ENCODE measurements at places on chromosomes 6 and 20.

GRCh38 chr20:4821590-4821989, 99.9 kb downstream of the PRND start:
- DNase-seq, result no peak

GRCh38 chr6:104134876-104135275, 724.8 kb downstream of the HACE1 start:
- DNase-seq, result no peak

DNA sequence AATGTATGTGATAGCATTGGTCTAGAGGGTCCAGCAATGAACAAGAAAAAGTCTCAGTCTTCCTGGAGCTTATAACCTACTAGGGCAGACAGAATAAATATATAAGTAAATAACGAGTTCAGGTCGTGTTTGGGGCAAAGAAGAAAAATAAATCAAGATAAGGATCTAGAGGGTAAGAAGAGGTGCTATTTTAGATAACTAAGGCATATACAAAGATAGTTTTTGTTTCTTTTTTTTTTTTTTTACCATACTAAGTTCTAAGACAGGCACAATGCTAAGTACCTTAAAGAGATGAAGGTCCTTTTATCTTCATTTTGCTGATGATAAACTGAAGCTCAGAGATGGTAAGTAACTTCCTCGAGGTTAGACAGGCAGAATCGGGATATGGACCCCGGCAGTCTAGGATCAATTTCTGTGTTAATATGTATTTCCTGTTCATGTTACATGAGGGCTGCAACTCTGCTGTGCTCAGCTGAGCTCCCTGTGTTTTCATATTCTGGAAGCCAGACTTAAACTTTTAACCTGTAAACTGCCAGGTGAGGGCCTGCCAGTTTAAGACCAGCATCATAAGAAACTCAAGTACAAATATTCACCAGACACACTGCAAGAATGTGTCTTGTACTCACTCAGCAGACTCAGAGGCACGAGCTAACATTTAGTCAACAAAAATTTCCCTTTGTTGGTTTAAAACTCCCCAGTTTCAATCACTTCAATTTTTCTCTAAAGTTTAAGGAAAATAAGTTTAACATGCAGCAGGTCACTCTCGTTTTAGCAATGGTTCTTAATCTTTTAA, 23.3 kb downstream of the SESN1 start:
- DNase-seq, result peak; percentile 10

DNA sequence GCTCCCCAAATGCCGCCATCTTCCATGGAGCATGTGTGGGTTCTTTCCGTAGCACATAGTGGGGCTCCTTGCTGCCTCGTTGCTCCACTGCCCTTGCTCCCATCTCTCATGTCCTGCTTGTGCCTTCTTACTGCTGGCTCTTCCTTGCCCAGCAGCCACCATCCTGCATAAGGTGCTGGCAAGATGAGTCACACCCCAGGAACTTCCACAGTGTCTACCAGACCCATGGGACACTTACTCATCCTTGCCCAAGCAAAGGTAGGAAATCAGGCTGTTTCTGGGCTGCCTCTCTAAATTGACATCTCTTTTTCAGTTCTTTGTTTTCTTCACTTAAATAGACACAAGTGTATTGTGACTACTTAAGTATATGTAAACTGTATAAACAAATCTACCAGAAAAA, 39.4 kb upstream of the RGS17 start:
- no peak for DNase-seq

DNA sequence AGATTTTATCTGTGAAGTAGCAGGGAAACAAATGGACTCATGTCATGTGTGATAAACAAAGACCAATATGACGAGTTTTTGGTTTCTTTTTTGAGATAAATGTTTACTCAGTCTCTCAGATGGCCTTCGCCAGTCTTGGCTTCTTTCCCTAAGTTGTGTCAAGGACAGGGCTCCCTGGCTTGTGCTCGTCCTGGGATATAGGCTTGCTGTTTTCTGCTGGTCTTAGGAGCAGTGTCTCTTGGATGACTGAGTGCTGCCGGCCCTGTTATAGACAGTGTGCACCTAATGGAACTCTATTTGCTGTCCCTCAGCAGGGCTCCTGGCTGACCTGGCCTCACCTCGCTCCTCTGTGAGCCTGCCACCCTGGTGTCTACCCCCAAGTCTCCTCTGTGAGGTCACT, 324.1 kb upstream of the SYNCRIP start:
- no peak for DNase-seq

DNA sequence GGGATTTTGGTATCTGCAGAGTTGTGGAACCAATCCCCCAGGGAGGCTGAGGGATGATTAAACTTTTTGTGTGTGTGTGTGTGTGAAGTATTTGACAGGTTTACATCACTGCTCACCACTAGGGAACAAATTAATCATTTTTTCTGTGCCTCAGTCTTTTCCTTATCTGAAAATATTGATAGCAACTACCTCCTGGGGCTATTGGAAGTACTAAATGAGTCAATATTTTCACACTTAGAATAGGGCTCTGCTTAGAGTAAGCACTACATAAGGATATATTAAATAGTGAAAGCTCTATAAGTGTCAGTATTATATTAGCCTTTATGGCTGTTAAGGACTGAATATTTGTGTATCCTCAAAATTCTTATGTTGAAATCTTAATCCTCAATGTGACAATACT, 155.2 kb upstream of the UST start:
- no peak for DNase-seq

DNA sequence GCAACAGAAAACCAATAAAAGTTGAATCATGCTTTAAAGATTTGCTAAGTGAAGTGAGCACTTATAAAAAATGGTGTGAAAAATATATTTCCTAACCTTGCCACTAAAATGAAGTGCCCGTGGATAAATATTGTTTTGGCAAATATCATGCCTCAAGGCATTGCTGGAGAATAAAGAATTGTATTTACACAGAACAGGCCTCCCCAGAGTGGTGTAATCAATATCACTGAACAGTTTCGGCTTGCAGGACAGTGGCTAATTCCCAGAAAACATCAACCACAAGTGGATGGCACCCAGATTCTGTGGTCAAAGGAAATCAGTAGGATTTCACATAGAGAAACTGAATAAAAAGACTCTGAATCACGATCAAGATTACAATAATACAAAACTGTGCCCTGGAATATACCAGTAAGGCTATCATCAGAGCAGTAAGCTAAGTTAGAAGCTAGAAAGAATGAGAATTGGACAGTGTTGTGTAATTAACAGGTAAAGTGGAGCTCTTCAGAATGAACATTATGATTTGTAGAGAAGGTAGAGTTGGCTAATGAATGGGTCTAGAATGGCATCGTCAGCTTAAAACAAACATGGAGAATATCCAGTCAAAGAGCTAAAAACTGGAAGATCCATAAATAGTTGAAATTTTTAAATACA, 1026.9 kb upstream of the ADGRB3 start:
- DNase-seq, result no peak

GRCh38 chr20:25274481-25274880, 26.6 kb downstream of the PYGB start:
- DNase-seq, result no peak

DNA sequence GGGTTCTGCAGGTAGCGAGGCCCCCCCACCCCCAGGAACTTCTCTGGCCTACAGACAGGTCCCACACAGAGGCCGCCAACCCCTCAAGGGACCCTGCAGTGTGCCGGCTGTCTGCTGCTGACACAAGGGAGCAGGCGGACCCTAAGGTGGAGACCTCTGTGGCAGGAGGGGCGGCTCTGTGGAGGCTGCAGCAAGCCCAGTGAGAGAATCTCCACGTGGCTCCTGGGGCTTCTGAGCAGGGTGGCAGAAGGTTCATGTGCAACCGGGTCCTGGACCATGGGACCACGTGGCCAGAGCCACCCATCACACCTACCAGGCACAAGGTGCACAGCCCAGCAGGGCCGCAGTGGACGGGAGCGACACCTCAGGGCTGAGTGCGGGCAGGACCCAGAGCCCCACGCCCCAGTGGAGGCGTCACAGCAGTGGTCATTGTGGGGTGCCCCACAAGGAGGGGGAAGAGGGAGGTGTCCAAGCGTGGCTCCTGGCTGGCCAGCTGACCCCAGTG, 4.3 kb downstream of the ARFRP1 start:
- DNase-seq, result no peak

DNA sequence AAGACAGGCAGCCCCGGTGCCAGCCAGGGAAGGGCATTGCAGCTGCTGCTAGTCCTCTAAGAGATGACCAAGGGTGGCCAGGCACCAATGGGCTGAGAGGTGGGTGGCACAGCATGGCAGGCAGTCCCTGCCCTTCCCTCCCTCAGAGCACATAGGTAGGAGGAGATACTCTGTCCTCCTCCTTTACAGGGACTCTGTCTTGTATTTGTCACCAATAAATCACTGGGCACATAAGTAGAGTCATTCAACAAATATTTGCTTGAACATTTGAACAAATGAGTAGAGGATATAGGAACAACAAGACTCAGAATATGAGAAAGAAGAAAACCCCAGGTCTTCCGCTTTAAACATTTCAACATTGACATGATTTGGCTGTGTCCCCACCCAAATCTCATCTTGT, 69.4 kb upstream of the CLDN20 start:
- DNase-seq, result no peak

GRCh38 chr6:14656649-14657048, 539.1 kb downstream of the CD83 start:
- DNase-seq, result no peak

- DNase-seq, result no peak
Observed at GRCh38 chr6:137700751-137701477, 166.1 kb upstream of the TNFAIP3 start.

DNA sequence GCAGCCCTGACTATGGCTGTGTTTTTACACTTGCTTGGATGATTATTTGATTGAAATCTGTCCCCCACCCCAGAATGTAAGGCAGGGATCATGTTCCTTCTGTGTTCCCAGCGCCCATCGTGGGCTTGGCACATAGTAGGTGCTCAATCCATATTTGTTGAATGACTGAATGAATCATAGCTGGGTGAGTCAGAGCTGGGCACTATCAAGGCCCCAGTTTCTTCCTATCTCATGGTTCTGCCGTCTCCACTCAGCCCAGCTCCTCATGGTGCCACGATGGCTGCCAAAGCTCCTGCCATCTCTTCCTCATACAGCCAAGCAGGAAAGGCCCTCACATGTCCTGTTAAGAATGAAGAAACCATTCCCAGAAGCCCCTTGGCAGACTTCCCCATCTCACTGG, 29.0 kb downstream of the CEBPB start:
- no peak for DNase-seq

DNA sequence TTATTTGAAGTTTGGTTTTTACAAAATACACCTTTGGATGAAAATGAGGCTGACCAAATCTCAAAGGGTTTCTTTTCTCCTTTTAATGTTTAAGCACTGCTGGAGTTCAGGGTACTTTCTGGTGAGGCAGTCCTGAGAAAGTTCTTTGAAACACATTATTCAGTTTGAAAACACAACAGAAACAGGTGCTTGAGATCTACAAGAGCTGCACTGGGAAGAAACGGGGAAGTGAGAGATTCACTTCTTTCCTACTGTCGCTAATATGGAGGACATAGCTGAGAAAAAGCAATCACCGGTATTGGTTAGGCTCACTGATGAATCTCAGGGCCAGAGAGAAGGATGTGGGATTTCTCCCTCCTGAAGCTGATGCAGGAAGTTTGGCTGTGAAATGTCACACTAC, 22.9 kb upstream of the TMEM170B start:
- no peak for DNase-seq

DNA sequence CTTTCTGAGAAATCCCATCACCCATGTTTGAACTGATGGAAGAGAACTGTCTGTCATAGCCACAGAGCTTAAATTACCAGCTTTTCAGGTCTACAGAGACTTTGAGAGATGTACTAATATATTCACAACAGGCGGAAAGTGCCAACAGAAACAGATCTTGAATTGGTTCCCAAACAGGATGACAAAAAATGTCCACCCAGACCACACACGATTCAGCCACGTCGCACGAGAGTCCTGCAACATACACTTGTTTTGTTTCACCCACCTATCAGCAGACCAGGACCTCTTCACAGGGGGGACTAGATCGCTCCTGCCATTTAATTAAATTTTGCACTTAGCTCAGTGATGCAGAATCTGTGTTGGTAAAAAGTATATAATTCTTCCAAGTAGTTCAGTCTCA, 187.1 kb upstream of the CEP162 start:
- DNase-seq, result no peak

DNA sequence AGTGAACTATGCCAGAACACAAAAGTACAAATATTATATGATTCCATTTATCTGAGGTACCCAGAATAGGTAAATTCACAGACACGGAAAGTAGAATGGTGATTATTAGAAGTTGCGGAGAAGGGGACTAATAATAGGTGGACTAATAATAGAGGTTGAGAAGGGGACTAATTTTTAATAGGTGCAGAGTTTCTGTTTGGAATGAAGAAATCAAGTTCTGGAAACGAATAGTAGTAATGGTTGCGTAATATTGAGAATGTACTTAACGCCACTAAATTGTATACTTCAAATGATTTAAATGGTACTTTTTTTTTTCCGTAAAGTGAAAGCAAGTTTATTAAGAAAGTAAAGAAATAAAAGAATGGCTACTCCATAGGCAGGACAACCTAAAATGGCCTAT, 33.2 kb downstream of the B4GALT5 start:
- DNase-seq, result no peak

GRCh38 chr6:89941031-89941762, 46.9 kb downstream of the GJA10 start:
- no peak for DNase-seq

- DNase-seq, result no peak
Observed at GRCh38 chr6:68559716-68560115, 75.4 kb upstream of the ADGRB3 start.

- DNase-seq, result no peak
Observed at GRCh38 chr20:4670469-4670868, 51.2 kb upstream of the PRND start.

DNA sequence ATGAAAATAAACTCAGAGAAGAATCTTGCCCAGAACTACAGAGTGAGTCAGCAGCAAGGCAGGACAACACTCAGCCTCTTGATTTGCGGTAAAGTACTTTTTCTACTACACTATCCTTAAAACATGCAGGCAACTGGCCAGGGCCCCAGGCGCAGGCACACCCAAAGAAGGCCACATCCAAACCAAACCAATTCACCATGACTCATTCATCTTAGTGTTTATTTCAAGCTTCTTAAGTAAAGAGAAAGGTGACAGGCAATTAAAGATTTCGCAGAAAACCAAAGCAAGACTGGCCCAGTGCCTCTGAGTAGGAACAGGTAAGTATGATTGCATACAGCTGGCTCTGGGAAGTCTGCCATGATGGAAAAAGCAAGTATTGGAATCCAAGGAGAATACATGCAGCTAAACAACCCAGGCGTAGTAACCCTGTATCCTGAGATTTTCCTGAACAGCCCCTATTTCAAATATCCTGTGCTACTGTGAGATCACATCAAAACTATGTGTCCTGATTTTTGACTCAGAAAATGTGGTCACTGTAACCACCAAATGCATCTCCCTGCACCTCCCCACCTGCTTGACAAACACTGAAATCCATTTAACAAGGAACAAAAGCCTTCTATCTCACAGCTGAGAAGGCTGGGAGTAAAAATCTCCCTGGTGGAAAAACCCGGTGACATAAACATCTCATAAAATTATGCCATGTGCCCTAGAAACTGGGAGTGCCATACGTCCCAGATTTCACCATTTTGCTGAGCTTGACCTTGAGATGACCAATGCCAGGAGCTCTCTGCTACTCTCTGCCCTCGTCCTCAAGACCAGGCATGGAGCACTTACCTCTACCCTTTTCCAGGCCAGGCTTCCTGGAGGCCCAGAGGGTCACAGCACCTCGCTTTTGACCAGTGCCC, 12.4 kb downstream of the WFDC3 start:
- DNase-seq, result no peak

GRCh38 chr20:50724851-50725723, 6.3 kb upstream of the PARD6B start:
- no peak for DNase-seq

Measured in CD4-positive, alpha-beta T cell treated with Interleukin-6 at 100 ng/mL for 8 hours (primary cell).